ENCODE measurements at places on chromosomes 1 and 21. TPM values are rescaled to one million over a fixed set of nuclear protein-coding genes. Genes with fewer than 3 reads are reported as not detected.

SGIP1 gene
- total RNA-seq = not detected

HCRTR1 gene
- total RNA-seq = not detected

OR2L5 gene
- not detected for total RNA-seq

RCSD1 gene
- 0.02 TPM for total RNA-seq

GSTM5 gene
- total RNA-seq = not detected

SLC45A3 gene
- 3.8 TPM for total RNA-seq

GPR37L1 gene
- 0.18 TPM for total RNA-seq

HTR1D gene
- 16.4 TPM for total RNA-seq

KNCN gene
- not detected for total RNA-seq
